NCI-H82 (cell line): ENCODE measurements at places on chromosomes 6 and 20.

DNA sequence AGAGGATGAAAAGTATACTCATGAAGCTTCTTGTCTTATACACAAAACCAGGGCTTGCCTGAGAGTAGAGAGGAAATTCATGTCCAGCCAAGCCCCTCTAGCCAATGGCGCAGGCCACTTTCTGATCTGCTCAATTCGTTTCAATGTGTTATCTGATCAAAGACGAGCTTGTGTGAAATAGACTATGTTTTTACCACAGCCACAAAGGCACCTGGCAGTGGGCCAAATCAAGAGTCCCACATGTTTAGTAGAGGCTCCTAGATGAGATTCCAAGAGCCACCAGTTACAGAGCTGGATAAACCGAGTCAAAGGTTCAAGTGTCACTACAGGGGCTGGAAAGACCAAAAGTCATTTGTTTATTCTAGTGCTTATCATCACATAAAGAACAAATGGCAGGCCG is 34.9 kb downstream of the GPLD1 start:
- no peak for DNase-seq

DNA sequence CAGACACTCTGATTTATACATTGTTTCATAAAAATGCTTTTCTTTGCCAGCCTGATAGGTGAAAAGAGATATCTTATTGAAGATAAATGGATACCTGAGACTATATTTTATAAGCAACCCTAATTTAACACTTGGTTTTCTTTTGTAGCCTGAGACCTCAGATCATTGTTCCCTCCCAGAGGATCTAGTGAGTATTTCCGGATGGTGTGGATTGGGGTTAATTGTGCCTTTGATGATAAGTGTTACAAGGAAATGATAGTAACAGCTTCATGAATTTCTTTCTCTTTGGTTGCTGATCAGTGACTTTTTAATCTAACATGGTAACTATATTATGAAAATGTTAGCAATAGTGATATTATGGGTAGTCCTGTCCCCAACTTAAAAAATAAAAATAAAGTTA is 30.4 kb downstream of the KDM1B start:
- DNase-seq: no peak

GRCh38 chr6:154403788-154404187 is 47.2 kb upstream of the IPCEF1 start:
- no peak for DNase-seq

DNA sequence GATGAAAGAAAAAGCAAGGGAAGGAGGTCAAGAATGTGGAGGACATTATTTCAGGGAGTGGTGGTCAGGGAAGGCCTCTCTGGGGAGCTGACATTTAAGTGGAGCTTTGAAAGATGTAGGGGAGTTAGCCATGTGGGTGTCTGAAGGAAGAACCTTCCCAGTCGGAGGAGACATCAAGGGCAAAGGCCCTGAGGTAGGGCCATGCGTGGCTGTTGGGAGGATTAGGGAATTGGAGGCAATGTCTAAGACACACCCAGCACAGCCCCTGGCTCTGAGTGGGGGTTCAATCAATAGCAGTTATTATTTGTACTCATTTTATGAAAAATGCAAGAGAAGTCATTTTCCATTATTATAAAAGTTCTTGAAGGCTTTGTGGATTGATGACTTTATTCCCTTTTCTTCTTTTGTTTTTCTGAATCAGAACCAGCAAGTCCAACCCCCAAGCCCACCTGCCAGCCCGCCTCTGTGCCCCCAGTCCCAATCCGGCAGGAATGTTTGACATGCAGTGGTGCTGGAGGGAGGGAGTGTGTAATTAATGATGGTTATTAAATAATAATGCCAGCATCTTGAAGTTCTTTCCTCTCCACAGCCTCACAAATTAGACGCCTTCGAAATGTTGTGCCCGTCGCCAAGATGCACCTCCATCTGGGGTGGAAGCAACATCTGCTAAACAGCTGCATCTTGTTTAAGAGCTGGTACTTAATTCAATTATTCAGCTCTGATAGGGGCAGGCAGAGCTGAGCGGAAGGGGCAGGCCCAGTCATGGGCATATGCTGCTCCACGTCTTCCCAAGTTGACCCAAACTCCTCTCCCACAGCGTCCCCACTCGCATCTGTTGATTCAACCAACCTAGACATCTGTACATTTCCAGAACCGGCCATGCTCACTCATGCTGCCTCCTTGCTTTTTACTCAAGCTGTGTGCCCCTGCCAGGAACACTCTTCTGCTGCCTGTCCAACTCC is 81.3 kb upstream of the SIRPA start:
- no peak for DNase-seq

- DNase-seq: no peak
Measured at GRCh38 chr20:16612706-16613105, 39.5 kb upstream of the KIF16B start.

- no peak for DNase-seq
Measured at GRCh38 chr6:151103266-151103665, 136.5 kb upstream of the AKAP12 start.

GRCh38 chr6:67825201-67825895 is 809.7 kb upstream of the ADGRB3 start:
- no peak for DNase-seq

DNA sequence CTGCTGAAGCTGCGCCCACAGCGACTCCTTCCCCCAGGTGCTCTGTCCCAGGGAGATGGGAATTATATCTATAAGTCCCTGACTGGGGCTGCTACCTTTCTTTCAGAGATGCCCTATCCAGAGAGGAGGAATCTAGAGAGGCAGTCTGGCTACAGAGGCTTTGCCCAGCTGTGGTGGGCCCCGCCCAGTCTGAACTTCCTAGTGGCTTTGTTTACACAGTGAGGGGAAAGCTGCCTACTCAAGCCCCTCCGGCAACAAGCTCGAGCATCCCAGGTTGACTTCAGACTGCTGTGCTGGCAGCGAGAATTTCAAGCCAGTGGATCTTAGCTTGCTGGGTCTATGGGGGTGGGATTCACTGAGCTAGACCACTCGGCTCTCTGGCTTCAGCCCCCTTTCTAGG is 152.5 kb upstream of the MAP3K7 start:
- peak; percentile 1 for DNase-seq

DNA sequence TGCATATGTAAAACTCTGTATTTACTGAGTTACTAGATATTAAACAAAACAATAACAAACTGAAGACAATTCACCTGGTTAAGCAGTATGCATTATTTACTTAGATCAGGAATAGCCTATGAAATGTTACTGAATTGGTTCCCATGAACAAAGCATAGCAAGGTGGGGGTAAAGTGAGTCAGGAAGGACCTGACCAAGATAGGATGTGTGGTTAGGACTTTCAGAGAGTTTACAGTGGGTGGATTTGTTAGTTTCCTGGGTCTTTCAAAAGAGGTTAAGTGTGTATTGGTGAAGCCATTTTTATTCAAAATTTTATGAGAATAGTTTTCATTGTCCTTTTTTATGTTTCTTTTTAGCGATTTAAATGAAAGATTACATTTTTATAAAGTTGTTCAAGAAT is 32.9 kb downstream of the TBPL1 start:
- no peak for DNase-seq

DNA sequence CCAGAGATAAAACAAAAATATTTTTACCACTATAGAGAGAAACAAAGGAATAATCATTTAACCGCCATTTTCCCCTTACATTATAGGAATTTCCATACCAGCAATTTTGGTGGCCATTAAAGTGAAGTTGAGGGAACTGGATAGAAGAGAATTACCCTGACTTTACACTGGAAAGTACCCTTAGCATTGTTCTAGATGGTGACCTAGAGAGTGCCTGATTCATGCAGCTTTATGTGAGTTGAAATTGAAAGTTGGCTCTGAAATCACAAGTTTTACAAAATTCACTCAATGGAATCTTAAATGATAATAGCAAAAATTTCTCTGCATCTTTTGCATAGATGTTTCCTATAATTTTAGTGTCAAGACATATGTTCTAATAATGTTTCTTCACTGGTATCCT is 55.7 kb upstream of the PREP start:
- no peak for DNase-seq

DNA sequence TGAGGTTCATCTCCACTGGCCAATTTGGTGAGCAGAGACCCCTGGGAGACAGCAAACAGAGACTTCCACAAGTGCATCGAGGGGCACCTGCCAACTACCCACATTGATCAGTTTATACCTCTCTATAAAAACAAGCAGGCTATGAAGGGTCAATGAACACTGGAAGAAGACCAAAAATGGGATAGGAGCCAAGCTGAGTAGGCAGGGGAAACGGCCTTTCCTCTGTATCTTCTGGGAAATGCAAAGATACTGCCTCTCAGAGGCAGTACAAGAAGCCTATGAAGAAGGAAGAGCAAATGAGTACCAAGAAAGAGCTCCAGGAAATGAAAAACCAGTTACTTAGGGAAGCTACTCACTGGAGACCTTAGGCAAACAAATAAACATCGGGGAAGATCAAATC is 247.7 kb downstream of the GMDS start:
- no peak for DNase-seq

GRCh38 chr20:2692036-2692885 is at the start of gene EBF4:
Gene EBF4, plus strand, starts transcription at chr20:2692780. Its CDS starts 866 bp downstream, at chr20:2693646.
- DNase-seq: peak; percentile 43

DNA sequence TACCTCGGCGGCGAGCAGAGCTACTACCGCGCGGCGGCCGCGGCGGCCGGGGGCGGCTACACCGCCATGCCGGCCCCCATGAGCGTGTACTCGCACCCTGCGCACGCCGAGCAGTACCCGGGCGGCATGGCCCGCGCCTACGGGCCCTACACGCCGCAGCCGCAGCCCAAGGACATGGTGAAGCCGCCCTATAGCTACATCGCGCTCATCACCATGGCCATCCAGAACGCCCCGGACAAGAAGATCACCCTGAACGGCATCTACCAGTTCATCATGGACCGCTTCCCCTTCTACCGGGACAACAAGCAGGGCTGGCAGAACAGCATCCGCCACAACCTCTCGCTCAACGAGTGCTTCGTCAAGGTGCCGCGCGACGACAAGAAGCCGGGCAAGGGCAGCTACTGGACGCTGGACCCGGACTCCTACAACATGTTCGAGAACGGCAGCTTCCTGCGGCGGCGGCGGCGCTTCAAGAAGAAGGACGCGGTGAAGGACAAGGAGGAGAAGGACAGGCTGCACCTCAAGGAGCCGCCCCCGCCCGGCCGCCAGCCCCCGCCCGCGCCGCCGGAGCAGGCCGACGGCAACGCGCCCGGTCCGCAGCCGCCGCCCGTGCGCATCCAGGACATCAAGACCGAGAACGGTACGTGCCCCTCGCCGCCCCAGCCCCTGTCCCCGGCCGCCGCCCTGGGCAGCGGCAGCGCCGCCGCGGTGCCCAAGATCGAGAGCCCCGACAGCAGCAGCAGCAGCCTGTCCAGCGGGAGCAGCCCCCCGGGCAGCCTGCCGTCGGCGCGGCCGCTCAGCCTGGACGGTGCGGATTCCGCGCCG is 994 bp downstream of the FOXC1 start:
- DNase-seq: peak; percentile 51

DNA sequence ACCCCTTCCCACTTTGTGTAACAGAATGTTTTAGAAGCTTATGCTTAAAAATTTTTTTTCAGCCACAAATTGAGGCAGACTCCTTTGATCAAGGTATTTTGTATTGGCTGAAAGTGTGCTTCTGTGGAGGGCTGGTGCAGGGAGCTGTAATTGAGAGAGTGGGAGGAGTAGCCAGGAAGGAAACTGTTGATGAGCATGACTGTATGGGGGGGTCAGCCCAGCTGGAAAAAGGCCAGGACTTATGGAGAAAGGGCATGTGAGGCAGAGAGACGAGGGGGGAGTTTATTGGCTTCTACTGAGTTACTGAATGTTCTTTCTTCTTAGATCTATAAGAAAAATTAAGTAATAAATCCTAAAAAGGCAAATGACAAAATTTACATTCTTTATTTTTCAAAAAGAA is 13.4 kb downstream of the RFPL4B start:
- no peak for DNase-seq

GRCh38 chr6:139531148-139532115 is 157.0 kb upstream of the CITED2 start:
- DNase-seq: no peak

GRCh38 chr6:89145091-89145955 is 532 bp upstream of the PM20D2 start:
- DNase-seq: peak; percentile 59

- DNase-seq: no peak
Measured at GRCh38 chr6:69584536-69584912, 212.3 kb downstream of the LMBRD1 start.

DNA sequence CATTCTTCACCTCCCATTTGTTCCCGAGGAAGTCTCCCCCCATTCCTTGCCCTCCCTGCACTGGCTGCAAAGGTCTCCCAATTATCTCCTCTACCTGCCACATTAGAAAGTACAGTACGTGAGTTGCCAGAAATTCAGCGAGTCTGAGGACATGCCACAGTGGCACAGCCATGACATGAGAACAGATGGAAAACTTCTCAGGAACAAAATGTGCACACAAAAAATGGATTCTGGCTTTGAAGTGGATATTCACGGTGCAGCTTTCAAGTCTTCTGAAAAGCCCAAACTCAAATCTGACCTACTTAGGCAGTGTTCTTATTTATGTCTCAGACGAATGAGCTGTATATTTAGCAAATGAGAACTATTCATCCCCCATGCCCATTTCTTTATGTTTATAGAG is 269.1 kb upstream of the ARID1B start:
- no peak for DNase-seq

- no peak for DNase-seq
Measured at GRCh38 chr6:169845426-169846285, 94.2 kb downstream of the ERMARD start.

- DNase-seq: no peak
Measured at GRCh38 chr20:24079661-24080412, 91.3 kb upstream of the GGTLC1 start.

GRCh38 chr20:53226826-53227225 is 254.7 kb downstream of the TSHZ2 start:
- no peak for DNase-seq

GRCh38 chr6:138957484-138957883 is 30.6 kb downstream of the REPS1 start:
- DNase-seq: no peak

GRCh38 chr20:46260480-46260879 is 47.8 kb downstream of the CDH22 start:
- no peak for DNase-seq

GRCh38 chr20:6767536-6768227 is at the start of gene BMP2:
Gene BMP2, plus strand, starts transcription at chr20:6767686. Its CDS starts 2,441 bp downstream, at chr20:6770127.
- DNase-seq: peak; percentile 59

DNA sequence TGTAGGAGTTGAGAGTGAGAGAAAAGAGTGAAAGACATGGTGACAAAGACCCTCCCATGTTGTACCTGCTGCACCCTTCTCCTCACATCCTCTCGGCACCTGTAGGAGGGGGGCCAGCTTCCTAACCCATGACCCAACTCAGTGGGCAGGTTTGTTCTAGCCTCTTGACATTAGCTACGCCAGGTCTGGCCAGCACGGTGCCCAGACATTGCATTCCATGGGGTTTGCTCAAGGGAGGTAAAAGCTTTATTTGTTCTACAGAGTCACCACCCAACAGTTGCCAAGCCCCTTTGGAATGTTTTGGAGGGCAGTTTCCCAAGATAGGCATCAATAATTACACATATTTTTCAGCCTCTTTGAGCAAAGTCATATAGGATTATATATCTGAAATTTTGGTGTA is 22.7 kb upstream of the TGM6 start:
- no peak for DNase-seq

- peak; percentile 20 for DNase-seq
Measured at GRCh38 chr6:170003027-170003426, 251.6 kb downstream of the ERMARD start.

- no peak for DNase-seq
Measured at GRCh38 chr6:169640351-169640852, 61.4 kb downstream of the WDR27 start.

GRCh38 chr6:143544011-143544696 is 32.6 kb upstream of the FUCA2 start:
- no peak for DNase-seq
